ENCODE measurements at places on chromosomes 6 and 20.

- no peak for DNase-seq
Measured at GRCh38 chr6:85416049-85416448, 33.8 kb upstream of the NT5E start.

DNA sequence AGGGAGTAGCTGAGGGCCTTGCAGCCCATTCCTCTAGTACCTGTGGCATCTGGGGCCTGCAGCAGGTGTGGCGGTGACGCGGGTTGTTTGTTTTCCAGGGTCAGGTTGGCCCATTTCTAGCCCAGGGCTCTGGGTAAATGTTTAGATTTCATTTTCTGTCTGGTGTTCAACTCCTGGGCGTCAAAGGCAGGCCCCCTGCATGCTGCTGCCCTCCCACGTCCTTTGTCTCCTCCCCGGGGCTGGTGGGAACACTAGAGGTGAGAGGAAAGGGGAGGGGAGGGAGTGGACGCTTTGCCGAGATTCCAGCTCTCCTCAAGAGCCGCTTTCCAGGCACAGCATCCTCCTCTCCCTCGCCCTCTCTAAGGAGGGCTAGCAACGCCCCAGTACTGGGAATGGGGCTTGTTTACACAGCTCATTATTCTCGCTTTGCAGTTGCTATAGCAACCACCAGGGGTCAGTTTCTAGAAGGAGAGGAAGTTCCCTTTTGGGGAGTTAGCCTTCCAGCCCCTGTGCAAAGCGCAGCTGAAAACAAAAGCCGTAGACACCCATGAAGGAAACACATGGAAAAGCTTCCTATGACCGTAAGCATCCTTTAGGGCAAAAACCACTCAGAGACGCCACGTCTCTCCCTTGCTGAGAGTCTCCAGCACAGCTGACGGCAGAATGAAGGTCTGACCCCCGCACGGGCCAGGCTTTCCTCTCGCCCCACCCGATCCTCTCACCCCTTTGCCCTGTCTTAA, 170.6 kb downstream of the LY86 start:
- no peak for DNase-seq

GRCh38 chr6:21180155-21180554, 413.4 kb upstream of the SOX4 start:
- no peak for DNase-seq

DNA sequence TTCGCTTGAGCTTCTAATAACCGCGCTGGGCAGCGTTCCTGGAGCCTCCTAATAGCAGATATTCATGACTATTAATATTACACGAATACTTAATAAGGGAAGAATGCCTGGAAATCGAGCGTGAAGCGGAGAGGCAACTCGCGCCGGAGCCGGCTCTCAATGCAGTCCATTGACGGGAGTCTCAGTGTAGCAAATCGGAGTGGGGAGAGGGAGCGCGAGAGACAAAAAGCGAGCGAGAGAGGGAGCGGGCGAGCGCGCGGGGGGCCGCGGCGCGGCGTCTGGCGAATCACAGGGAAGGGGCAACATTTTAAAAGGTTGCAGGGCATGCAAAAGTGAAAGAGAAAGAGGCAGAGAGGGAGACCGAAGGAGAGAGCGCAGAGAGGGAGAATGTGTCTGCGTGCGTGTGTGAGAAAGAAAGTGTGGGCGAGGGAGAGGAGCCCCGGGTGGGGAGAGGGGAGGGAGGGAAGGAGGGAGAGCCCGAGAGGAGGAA, 2.9 kb downstream of the TFAP2A start:
- no peak for DNase-seq

DNA sequence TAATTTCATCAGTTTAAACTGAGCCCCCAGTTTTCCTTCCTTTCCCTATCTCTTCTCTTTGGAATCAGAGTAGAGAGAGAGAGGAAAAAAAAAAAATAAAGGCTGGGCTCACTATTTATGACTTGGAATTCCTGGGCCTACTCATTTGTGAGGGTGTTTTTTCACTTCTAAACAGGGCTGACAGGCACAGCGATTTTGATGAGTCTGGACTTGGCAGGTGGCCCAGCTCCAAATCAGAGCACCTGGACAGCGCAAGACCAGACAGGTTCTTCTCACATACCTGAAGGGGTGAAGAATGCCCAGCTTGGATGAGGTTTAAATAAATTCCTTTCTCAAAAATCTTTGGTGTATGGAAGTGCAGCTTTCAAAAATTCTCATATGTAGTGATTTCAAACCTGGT, 122.2 kb downstream of the KIF13A start:
- no peak for DNase-seq

DNA sequence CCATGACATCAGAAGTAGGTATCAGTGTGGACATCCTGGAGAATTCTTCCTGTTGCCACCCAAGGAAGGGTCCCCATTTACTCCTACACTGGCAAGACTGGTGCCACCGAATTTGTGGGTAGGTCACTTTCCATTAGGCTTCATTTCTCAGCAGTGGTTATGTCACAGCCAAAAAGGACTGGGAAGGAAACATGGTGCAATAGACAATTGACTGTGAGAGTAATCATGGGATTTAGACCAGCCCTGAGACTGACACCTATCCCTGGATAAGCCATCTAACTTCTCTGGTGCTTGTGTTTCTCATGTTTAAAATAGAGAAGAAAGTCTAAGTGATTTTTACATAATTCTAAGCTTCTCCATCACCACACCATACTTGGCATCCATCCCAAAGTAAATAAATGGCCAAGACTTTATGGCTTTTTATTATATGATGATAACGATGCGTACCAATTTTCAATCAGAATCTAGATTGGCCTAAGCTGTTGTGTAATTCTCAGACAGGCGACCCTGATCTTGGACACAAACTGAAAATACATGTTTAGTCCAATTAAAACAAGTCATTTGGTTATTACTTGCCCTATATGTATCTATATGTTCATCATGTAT, 10.2 kb downstream of the SMPDL3A start:
- no peak for DNase-seq

GRCh38 chr6:80517525-80517924, 411.1 kb downstream of the BCKDHB start:
- DNase-seq: no peak

DNA sequence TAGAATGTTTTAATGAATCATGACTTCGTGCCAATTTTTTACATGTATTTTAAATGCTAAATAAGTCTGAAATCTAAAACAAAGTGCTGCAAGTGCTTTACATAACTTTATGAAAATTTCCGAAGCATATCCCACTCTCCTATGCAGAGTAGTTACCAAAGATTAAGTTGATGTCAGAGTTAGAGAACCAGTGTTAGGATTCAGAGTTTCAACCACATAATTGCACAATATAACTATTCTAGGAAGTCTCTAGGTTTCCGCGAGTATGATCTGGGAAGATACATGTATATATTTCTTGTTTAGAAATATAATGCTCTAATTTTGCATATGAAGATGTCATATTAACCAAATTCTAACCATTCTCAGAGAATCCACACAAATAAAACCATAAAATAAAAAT, 74.8 kb downstream of the ASCC3 start:
- no peak for DNase-seq

DNA sequence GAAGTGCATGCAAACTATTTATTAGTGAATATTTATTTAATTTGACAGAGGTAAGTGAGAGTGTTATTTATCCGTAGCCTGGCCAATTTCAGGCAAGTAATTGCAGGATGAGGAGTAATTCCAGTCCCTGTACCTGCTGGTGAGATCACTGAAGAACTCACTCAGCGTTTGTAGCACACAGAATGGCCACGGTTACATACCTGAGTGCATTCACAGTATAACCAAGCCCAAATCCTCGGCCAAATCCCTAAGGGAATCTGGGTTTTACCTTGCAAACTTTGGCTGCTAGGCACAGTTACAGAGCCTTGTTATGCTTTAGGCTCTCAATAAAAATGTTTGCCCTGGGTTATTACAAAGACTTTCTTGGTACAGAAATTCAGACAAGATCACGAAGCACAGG, 93.3 kb downstream of the KCNQ5 start:
- no peak for DNase-seq

DNA sequence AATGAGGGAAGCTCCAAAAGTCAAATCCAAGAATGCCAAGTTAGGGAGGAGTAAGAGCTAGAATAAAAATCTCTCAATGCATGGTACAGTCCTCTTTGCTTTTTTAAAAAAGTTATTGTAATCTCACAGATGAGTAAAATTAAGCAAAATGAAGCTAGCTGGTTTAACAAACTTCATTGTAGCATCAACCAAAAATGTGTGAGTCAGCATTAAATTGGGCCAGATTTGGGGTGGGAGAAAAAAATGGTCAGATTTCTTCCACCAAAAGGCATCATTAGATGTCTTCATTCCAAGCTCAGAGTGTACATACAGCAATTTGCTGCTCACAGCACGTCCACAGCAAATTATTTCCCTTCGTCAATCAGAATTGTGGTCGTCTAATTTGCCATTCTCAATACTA, 441.5 kb upstream of the FLRT3 start:
- no peak for DNase-seq

DNA sequence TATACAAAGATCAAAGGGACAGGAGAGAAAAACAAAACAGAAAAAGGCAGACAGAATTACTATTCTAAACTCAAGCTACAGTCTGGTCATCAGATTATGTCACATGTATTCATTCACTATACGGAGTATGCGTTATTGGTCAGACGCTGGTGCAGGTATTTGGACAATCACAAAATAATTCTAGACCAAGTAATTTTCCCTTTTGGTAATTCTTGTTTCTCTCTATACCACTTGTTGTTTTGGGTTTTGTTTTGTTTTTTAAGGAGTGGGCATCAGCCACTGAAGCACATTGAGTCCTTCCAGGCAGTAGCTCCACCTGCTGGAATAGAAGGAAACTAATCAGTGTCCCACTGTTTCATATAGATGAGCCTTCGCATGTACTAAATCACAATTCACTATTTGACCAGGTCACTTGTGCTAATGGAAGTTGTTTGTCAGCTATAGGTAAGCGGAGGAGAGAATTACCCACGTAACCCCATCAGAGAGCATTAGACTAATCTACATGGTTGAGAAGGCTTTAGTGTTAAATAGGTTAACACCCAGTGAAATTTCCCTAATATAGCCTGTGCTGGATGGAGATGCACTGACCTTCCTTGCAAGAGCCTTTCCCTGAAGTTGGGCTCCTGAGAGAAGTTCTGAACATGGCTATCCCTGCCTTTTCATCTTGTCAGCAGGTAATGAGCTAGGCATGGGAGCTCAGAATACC, 77.9 kb downstream of the TNFAIP3 start:
- DNase-seq: no peak

GRCh38 chr6:156791320-156791850, 14.2 kb downstream of the ARID1B start:
- DNase-seq: no peak

DNA sequence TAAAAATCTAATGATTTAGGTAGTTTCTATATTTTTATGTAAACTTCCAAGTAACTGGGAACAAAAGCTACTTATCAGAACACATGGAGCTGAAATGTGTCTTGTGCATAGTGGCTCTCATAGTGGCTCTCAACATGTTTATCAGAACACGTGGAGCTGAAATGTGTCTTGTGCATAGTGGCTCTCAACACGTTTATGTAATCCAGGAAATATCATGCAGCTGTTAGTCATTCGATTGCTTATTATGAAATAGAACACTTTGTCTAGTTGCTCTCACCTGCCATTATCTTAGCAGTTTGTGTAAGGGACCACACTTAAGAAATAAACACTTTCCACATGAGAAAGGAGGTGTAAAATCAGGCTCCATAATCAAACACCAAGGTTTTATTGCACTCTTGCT, 119.2 kb upstream of the ASCC3 start:
- DNase-seq: no peak

GRCh38 chr6:12151433-12151820, 138.7 kb upstream of the EDN1 start:
- DNase-seq: no peak

Measured in activated CD8-positive, alpha-beta memory T cell treated with anti-CD3 and anti-CD28 coated beads for 1 hour (primary cell).